ENCODE measurements at places on chromosomes 3 and 15.

DNA sequence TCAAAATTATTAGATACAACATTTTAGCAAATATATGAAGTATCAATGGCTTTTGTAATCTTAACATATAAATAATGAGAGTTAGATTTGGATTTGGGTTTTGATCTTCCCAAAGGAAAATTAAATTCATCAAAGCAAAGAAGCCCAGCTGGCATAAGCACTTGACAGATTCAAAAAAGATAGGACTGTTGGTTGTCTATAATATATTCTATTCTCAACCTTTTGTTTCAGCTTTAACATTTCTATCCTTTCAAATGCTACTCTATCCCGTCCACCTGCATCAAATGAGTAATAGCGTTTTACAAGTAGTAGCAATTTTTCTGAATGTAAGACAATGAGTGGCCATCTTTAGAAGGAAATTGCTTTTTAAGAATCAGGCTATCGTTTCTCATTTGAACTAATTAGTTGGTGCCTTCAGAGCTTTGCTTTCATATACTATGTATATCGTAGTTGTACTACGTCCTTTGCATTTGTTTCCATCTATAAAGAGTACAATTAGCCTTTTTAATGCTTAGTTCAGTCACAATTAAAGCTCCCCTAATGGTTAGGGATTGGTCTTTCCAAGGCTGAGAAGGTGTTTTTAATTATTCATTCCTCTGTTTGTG lies 278.0 kb downstream of the UBE2E2 start:
- DNase-seq, result no peak

DNA sequence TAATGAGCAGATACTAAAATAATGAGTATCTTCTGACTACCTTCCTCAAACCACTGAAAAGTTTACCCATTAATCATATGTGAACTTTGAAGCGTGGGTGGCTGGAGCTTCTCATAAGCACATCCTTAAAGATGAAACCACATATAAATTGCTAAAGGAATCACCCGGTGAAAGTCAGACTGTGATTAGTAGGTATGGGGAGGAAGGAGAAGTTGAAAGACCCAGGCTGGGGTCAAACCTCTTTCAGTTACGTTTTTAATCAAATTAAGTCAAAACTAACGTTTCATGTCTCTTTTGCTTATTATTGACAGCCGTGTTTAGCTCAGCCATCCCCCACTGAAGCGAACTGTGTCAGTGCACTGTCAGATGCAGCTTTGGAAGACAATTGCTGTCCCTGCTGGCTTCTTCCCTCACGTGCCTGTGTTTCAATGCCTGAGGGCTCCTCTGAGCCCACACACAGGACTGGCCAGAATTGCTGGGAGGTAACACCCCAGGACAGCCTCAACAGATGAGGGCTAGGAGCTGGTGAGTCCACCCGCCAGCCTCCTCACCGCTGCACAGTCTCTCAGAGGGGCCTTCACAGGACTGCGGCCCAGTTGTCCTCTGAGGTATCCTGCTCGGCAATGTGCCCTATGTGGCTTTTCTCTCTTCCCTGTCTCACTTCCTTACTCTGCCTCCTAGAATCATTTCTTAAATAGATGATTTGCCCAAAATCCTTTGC lies 29.3 kb upstream of the SH3BP5 start:
- no peak for DNase-seq

- no peak for DNase-seq
These were observed 108.4 kb downstream of the ADAMTSL3 start for GRCh38 chr15:83762367-83762766.

DNA sequence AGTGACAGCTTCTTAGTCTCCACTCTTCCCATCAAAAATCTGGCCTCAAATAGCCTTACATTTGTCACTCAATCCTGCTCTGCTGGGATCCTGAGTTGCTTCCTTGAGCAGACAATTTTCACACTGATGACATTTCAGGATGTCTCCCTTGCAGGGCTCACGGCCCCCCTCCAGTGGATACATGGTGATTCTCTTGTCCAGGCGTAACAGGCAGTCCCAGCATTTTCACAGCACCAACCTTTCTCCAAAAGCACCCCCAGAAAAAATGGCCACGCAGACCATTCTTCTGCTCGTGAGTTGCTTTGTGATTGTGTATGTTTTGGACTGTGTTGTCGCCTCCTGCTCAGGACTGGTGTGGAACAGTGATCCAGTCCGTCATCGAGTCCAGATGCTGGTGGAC lies 47.4 kb upstream of the WNT7A start:
- DNase-seq, result no peak

- no peak for DNase-seq
These were observed 9.8 kb downstream of the P2RY14 start for GRCh38 chr3:151268267-151269235.

DNA sequence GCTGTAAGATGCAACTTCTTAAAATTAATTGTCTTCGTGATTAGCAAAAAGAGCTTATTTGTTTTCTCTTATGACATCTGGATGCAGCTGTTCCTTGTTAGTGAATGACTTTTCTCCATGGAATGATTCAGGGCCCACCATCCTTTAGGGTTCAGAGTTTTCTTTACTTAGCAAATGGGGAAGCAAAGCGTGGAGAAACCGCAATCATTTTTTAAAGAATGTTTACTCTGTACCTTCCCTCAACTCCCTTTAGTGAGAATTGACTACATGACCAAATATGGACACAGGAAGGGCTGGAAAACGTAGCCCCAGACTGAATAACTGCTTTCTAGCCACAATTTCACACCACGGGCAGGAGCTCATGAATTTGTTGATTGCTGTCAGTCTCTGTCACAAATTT lies 130.1 kb downstream of the EDEM1 start:
- no peak for DNase-seq

DNA sequence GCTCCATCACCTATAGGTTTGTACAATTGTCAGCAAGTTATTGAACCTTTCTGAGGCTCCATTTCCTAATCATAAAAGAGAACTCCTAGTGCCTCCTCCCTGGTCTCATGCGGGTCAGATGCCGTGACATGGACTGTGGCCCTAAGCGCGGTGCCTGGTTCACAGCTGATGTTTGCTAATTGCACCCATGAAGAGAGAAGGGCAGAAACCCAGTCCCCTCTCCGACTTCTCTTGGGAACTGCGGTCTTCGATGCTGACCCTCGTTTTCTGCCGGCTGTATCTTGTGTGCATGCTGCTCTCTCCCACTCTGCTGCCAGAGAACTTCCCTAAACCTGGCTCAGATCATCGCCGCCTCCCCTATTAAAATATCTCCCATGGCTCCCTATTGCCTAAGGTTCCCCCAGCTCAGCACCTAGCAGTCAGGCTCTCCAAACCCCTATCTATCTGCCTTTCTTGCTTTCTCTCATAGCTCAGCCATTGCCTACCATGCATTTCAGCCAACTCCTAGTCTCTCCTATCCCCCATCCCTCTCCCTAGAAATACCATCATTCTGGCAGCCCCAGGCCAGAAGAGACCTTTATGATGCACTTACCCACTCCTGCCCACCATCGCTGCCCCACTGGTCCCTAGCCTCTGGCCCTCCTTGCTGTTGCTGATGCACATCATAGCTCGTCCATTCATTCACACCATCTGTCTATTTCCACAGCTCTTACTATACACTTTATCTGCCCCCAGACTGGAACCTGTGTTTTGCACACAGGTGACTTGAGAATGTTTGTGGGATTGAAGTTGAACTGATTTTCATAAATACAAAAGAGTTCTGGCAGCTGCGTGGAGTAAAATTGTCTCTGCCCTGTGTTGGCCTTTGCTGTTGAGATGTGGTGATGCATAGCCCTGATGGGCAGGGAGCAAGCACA lies 6.6 kb downstream of the ISG20 start:
- DNase-seq, result no peak

DNA sequence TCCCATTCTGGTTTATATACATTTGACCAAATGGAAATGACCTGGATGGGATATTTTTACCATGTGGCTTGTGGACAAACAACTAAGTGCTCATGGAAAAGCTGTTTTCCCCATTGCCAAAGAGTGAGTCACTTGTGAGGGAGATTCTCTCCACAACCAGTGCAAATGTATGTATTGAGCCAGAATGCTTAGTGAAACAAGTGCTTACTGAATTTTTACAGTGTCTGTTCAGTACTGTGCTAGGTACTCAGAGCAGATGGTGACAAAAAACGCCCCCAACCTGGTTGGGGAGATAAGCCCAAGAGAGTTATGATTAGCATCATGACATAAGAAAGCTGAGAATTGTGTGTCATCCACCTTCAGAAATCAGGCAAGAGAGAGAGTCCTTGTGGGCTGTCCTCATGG lies 2.3 kb downstream of the CHP1 start:
- no peak for DNase-seq

Measured in D721Med (cell line).